Right lobe of liver (tissue), 6 donors: ENCODE measurements at places on chromosomes 16 and 17.

GRCh38 chr17:43880420-43880991 is 26.8 kb downstream of the MPP2 start:
- peak; percentile 45 for DNase-seq

- DNase-seq: no peak
These were observed 192.6 kb upstream of the KIF2B start for GRCh38 chr17:53630115-53630514.

GRCh38 chr17:79338152-79338551 is 263.5 kb downstream of the ENGASE start:
- DNase-seq: no peak

DNA sequence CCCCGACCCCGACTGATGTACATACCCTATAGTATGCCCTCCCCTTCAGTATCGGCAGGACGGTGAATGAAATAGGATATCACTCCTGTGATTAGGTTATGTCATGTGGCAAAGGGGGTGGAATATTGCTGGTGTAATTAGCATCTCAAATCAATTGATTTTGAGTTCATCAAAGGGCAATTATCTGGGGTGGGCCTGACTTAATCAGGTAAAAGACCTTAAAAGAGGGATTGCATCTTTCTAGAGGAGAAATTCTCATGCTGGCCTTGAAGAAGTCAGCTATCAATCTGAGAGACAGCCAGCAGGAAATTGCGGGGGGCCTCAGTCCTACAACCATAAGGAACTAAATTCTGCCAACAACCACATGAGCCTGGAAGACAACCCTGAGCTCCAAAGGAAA is 10.3 kb downstream of the TRIM25 start:
- no peak for DNase-seq

GRCh38 chr16:29849505-29849904 is 13.5 kb downstream of the CDIPT start:
- no peak for DNase-seq

DNA sequence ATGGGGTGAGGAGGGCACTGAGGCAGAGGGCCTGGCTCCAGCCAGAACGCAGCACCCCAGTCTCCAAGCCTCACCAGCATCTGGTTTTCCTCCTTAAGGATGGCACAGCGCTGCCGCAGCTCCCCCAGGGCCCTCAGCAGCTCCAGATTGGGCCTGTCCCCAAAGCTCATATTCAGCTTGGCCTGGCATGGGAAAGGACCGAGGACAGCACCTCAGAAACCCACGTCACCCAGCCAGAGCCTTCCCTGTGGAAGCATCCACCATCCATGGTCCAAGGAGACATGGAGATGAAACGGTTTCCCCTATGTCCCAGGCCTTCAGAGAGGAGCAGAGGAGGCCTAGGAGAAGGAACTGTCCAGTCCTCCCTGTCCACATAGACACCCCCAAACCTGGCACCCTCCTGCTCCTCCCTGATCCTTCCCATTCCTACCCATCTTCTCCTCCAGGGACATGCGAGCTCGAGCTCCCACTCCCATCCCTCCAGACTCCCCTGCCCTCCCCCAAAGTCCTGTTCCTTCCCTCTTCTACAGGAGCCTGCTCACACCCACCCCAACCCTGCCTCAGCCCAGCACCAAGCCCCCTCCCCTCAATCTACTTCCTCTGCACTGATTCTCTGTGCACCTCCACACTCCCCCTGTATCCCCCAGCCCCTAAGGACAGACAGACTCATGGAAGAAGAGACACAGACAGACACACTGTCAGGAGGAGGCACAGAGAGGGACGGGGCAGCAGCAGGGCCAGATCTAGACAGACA is 1.8 kb downstream of the TSPOAP1 start:
- peak; percentile 37 for DNase-seq

GRCh38 chr16:54923055-54923473 is 7.6 kb upstream of the IRX5 start:
- DNase-seq: no peak

DNA sequence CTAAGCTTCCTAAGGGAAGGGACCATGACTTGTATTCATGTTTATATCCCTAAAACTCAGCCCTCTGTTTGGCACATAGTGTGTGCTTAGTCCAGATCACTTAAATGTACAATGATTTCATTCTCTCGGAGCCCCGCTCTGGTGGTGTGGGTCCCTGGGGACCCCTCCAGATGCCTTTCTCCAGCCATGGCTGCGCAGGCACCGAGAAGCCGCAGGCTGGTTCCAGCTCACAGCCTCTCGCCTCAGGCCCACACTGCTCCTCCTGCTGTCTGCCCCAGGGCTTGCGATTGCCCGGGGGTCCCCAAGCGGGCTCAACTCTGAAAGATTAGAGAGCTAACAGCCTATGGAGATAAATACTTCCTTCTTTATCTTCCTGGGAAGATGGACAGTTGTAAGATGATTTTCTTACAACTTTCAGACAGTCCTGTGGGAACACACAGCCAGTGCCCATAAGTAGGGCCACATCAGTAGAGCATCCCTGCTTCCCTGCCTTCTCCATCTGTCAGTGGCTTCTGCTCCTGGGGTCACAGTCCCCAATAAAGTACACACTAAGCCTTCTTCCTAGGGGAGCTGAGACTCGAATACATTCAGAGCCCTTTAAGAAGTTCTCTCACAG is 66.2 kb downstream of the CENPV start:
- DNase-seq: no peak

DNA sequence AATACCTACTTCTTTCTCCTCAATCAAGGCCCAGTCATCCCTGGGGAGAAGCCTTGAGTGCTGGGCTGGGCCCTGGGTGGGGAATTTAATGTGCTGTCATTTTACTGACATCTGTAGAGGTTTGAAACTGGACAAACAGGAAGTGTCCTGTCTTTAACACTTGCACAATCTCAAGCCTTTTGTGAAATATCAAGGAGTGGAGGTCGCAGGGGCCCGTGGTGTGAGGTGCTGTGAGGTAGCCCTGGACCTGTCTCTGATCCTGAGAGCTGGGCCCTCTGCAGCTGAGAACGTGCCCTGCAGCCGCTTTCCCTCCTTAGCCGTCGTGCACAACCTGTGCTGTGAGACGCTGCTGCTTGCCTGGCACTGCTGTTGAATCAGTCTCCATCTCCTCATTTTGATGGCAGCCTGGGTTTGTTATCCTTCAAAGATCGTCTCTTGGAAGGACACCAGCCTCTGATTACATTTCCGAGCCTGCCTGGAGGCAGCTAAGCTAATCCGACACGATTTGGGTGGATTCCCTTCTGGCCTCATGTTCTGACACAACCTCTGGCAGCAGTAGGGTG is 29.9 kb downstream of the SMARCE1 start:
- no peak for DNase-seq

DNA sequence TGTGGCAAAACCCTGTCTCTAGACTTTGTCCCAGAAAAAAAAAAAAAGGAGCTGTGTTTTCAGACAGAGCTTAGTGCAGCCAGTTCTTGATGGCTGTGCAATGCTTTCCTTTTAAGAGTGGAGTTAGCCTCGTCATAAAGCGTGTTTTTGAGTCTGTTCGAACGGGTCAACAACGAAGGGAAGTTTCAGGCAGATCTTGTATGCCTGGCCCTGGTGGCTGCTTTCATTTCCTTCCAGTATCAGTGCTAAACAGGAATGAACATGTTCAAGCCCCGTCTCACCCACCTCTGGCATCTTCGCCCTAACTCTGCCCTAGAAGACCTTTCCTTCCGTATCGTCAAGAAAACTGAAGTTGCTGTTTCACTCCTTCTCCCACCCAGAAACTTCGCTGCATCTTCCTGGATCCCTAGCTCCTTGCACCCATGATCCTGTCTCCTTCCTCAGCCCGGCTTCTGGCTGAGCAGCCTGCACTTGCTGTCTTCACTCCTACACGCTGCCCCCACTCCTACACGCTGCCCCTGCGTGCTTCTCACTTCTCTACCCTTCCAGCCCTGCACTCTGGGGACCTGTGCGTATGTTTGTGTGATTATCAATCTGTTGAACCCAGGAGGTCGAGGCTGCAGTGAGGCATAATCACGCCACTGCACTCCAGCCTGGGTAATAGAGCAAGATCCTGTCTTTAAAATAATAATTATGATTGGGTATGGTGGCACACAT is 55.3 kb downstream of the USP10 start:
- no peak for DNase-seq

DNA sequence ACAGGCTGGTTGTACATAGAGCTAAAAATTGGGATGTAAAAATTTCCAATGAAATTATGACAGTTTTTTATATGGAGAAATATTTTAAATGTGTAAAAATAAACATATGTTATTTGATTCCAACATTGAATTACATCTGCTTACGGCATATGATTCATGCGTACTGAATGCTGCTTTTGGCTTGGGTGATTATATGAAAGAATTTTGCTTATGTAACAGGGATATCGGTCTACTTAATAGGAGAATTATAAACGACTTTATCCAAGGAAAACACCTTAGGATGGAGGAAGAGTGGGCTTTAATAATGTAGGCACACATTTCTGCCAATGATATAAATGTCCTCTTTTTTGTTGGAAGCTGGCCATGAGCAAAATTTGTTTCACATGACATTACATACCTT is 197.3 kb upstream of the GOT2 start:
- DNase-seq: no peak

- no peak for DNase-seq
These were observed 7.0 kb upstream of the CBFA2T3 start for GRCh38 chr16:88983771-88984687.

DNA sequence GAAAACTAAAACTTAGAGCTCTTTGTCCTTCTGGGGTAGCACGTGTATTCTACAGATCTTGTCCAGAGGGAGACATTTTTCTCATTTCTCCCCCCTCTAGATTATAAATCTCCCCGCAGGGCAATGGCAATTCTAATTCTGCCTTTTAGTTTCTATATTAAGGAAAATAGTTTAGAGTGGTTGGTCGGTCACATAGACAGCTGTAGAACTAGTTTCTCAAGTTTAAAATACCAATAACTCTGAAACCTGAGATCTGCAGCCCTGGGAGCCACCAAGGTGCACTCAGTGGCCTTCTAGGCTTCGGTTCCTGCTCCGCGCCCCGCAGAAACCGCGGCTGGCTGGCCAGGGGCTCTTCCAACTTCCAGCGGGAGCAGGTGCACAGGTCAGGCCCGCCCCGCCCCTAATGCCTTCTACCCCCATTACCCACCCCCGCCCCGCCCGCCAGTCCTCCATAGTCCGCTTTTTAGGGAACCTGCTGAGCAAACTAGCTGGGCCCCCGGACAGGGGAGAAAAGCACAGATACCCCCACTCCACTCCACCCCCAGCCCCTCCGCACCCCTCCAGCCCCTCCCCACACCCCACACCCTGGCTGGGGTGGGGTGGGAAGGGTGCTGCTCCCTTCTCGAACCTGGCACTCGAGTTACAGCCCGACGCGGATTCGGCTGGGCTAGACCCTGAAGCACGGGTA is 431 bp downstream of the SLFN11 start:
- DNase-seq: no peak

GRCh38 chr16:60203525-60204124 is 1469.5 kb upstream of the GOT2 start:
- no peak for DNase-seq

GRCh38 chr16:4680673-4681470 is 12.5 kb upstream of the NUDT16L1 start:
- peak; percentile 78 for DNase-seq
